Fibroblast of pulmonary artery (primary cell): ENCODE measurements at places on chromosomes 7 and 10.
A peak's percentile ranks its signal among the peaks of the same experiment; 100 is the strongest.

- DNase-seq, result no peak
Observed at GRCh38 chr10:97365761-97366351, 31.3 kb upstream of the FRAT2 start.

GRCh38 chr7:117489911-117490310 lies 10.1 kb downstream of the CFTR start:
- no peak for DNase-seq

GRCh38 chr7:38222481-38223096 lies 44.5 kb downstream of the STARD3NL start:
- peak; percentile 79 for DNase-seq

DNA sequence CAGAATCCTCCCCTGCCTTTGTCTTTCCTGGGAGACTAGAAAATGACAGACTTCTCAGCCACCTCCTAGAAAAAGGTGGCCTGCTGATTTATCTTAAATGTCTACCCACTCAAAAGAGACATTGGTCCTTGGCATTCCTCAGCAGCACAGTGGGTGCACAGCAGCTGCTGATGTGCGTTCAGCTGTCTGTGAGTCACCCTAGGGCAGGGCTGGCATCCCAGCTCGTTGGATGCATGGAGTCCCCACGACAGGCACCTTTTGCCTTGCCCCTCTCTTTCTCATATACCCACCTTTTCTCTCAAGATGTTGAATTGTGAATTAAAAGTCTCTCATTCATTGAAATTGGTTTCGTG lies 113.0 kb downstream of the DOCK1 start:
- no peak for DNase-seq

DNA sequence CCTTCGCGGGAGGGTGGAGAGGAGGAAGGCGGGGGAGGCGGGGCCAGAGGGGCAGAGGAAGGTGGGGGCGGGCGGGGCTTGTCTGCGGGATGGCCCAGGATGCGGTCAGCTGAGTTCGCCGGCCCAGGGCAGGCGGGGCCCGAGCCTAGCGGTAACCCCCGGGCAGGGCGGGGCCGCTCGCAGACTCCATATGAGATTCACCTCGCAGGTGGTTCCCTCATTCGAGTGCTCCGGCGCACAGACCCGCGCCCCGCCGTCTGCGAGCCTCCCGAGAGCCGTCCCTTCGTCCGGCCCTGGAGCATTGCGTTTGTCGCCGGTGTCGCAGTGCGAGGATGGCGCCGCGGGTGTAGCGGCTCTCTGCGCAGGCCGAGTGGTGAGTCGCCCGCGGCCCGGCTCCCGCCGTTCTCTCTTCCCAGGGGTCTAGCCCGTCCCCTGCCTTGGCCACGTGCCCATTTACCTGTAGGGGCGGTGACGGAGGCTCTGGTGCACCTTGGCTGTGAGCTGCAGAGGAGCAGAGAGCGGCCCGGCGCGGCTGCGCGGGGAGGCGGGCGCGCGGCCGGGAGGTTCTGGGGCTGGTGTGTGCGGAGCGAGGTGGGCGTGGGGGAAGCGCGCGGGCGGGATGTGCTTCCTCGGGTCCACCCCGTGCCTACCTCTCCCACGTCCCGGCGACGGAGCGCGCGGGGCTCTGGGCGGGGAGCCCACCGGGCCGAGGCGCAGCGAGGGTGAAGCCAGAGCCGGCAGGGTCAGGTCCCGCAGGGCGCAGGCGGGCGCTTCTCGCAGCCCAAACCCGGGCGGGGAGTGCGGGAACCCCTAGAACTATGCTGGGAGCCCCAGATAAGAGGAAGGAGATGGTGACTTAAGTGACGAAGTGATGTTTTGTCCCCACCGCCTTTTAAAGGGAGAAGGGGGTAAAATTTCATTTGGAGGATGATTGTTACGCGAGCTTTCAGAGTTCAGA lies at the start of gene UPP1:
TSS of gene UPP1 (plus strand) at position 220 of the 958 bp plus-strand sequence. CDS start 5,519 bp downstream, outside the sequence.
- no peak for DNase-seq

- peak; percentile 53 for DNase-seq
Observed at GRCh38 chr7:22219739-22220493, 137.0 kb downstream of the RAPGEF5 start.

- DNase-seq, result peak; percentile 4
Observed at GRCh38 chr7:54689394-54690049, 69.5 kb downstream of the SEC61G start.

GRCh38 chr7:20783700-20784387 lies 2.8 kb downstream of the SP8 start:
- no peak for DNase-seq

- peak; percentile 8 for DNase-seq
Observed at GRCh38 chr7:124033095-124033806, 384 bp upstream of the TMEM229A start.

GRCh38 chr7:86328801-86329433 lies 314.8 kb upstream of the GRM3 start:
- DNase-seq, result no peak

DNA sequence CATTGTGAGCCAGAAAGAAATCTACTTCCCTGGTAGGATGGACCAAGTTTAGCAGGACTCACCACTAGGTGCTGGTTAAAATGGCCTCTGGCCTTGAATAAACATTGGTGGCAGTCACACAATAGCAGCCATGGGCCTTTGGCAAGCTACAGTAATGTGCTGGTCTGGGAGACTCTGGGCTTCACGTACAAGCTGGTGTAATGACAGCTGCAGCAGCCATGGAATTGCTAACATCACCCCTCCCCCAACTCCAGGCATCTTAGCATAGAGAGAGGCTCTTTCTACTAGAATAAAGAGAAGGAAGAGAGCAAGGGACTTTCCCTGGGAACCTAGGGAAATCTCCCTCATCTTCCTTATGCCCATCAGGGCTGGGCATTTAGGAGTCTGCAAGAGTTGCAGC lies 205.1 kb upstream of the SEMA3A start:
- DNase-seq, result no peak

DNA sequence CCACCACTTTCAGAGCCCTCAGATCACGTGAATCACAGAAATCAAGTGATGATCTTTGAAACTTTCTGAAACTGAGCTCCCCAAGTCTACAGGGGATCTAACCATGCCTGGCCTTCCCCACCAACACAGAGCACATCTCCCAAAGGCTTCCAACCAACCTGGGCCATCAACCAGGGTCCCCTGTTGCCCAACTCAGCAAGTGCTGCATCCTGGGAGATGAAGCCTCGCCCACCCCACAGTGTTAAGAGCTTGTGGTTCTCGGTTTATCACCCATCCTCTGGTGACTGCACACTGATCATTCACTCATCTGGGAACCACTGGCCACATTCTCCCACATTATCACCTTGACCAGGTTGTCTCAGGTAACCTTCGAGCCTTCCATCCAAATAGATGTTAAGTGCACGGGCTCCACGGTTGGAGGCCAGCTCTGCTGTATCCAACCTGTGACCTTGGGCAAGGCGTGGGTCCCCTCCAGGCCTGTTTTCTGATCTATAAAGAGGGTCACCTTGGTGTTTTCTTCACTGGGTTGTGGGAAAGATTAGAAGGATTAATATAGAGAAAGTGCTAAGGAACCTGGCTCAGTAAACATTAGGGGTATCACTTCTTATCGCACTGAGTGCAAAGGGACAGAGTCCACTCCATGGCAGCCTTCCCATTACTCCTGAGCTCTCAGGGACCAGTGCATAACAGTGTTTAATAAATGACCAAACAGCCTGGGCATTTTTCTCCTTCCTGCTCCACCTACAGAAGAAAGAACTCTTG lies 3.6 kb downstream of the ZNF488 start:
- DNase-seq, result no peak

DNA sequence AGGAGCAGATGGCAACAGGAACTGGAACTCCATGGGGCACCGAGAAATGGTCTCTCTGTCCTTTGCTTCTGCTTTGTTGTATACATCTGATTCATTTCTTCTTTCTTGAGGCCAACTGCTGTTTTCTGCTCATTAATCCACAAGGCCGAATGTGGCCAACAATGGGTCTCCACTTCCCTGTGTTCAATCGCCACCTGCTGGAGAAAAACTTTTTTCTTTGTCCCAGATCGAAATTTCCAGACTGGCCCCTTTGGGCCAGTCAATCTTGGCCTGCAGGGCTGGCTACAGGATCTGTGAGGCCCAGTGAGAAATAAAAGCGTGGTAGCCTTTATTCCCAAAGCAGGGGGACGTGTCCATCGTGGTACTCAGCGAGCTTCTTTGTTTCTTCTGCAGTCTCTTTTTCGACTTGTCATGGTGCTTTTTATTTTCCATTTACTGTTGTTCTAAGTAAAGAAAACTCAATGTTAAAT lies 58.8 kb downstream of the PARP12 start:
- peak; percentile 84 for DNase-seq

GRCh38 chr7:143811-144453 lies 48.4 kb upstream of the FAM20C start:
- DNase-seq, result no peak

GRCh38 chr10:103416436-103417147 lies 20.2 kb downstream of the PDCD11 start:
- DNase-seq, result peak; percentile 84

DNA sequence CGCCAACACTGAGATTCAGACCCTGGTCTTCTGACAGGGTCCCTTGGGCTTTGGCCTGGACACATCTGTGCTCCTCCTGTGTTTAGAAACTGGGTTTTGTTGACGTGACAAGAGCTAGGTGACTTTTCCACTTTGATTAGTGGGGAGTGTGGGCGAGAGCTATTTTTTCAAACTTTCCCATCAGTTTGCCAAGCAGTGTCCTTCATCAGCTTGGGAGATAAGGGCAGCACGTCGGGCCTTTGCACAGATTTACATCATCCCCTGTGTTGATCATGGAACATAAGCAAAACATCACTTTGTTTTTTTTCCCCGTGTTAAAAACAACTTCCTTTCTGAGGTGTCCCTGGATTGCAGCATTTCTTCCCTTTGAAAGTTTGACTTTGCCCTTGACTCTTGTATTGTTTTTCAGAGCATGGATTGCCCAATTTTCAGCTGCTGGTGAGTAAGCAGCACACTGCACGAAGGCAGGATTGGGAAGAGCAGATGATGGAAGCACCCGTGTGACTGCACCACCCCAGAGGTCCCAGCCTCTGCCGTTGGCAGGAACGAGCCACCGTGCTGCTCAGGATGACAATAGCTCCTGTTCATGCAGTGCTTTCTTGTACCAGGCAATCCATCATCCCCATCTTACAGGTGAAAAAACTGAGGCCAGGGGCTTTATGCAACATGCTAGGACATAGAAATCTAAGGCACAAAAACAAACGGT lies 6.4 kb upstream of the IGFBP1 start:
- DNase-seq, result peak; percentile 98

DNA sequence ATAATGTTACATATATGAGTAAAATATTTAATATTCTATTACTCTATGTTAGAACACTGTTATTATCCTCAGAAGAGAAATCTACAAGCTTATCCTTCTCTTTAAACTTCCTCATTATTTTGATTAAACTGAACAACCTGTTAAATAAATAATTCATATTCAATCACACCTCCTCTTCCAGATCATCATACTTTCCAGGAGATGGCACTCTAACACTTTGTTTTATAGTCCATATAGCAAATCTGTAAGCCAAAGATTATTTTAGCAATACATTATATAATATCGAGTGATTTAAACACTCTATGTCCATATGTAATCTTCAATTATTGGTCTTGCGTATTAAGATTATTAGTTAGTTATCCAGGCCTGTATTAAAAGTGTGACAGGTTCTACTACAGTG lies 694.1 kb downstream of the ANKRD7 start:
- peak; percentile 7 for DNase-seq

DNA sequence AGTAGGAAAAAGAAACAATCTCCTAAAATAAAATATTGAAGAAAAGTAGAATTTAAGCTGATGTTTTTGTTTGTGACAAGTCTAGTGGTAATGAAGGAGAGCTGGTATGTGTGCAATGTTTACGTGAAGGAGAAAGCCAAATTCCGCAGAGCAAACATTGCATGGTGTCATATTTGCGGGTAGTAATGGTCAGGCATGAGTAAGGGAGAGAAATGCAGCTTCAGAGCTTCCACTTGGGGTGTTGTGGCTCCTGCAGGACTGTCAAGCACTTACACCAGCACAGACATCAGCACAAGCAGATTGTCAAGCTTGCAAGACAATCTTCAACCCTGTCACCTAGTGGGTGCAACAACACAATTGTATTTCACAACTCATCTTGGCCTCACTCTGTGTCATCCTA lies 136.5 kb upstream of the ETV1 start:
- peak; percentile 4 for DNase-seq

DNA sequence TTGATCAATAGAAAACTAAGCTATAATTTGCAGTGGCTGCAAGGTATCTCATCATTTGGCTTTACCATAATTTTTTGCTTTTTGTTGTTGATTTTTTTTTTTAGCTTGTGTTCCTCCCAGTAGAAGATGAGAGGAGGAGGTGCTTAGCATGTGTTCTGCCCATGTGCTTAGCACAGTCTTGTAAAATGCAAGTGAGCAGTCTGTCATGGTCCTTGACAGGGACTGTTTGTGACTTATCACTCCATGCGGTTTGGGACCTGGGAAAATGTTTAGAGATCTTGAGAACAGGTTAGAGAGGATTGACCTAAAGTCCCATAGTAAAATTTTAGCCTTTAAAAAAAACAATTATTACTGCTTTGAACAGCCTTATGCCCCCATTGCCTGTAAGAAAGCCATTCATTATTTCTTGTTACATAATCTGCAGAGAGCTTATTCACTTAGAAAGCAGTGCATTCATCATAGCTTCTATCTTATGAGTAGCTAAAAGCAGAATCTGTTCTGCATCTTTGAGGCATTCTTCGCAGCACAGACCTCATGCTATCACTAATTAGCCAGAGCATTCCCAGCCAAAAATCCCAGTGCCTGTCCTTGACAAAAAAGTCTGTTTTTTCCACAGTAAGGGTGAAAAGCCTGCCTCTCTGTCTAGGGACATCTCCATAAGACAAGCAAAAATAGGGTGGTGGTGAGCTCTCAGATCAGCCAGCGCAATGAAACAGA lies 748.7 kb upstream of the GALNT17 start:
- DNase-seq, result no peak

GRCh38 chr7:18420108-18420507 lies 75.4 kb upstream of the HDAC9 start:
- DNase-seq, result no peak

DNA sequence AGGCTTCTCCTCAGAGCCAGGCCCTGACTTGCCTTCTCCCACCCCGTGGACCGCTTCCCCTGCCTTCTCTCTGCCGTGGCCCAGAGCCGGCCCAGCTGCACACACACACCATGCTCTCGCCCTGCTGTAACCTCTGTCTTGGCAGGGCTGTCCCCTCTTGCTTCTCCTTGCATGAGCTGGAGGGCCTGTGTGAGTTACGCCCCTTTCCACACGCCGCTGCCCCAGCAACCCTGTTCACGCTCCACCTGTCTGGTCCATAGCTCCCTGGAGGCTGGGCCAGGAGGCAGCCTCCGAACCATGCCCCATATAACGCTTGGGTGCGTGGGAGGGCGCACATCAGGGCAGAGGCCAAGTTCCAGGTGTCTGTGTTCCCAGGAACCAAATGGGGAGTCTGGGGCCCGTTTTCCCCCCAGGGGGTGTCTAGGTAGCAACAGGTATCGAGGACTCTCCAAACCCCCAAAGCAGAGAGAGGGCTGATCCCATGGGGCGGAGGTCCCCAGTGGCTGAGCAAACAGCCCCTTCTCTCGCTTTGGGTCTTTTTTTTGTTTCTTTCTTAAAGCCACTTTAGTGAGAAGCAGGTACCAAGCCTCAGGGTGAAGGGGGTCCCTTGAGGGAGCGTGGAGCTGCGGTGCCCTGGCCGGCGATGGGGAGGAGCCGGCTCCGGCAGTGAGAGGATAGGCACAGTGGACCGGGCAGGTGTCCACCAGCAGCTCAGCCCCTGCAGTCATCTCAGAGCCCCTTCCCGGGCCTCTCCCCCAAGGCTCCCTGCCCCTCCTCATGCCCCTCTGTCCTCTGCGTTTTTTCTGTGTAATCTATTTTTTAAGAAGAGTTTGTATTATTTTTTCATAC lies 38.0 kb downstream of the LIMK1 start:
- no peak for DNase-seq
